Activated CD4-positive, alpha-beta T cell treated with anti-CD3 and anti-CD28 coated beads for 24 hours (primary cell): ENCODE measurements at places on chromosomes 6 and 20.

GRCh38 chr20:63473555-63474449, 1.3 kb upstream of the KCNQ2 start:
- DNase-seq = no peak

DNA sequence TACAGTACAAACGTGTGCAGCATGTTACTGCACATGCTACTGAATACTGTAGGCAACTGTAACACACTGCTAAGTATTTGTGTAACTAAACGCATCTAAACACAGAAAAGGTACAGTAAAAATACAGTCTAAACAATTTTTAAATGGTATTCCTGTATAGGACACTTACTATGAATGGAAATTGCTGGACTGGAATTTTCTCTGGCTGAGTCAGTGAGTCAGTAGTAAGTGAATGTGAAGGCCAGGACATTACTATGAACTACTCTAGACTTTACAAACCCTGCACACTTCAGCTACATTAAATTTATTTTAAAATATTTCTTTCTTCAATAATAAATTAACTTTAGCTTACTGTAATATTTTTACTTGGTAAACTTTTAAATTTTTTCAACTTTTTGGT, 225.0 kb upstream of the TENT5A start:
- DNase-seq = no peak

GRCh38 chr6:41167173-41167963, 4.5 kb upstream of the TREM2 start:
- no peak for DNase-seq

DNA sequence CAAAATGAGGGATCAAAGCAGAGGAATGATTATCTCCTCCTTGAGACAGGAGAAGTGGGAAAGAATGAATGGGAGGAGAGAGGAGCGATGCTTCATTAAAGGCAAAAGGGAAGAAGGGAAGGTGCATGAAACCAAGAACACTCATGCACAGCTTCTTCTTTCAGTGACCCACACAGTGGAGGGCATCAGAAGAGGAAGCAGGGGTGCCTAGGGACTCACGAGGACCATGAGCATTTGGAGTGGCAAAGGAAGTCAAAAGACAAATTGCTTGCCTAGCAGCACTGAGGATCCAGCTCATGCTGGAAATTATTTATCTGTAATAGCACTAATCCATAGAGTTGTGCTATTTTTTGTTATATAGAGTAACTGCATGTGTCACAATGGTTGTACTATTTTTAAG, 66.1 kb downstream of the SMLR1 start:
- DNase-seq = no peak

DNA sequence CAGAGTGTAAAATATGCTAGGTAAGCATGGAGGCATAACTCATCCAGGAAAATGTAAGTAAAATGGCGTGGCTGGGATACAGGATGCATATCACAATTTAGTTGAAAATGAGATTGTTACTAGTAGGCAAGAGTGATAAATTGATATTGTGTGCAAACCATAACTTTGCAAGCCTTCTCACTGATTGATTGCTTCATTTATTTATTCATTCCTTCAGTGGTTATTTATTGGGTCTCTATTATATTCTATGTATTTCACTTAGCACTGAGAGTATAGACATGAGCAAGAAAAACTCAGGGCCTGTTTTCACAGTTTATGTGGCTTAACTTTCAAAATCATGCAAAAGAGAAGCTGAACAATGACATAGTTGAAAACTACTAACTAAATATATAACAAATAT, 241.0 kb upstream of the EYS start:
- no peak for DNase-seq

GRCh38 chr6:148738946-148739821, 7.6 kb upstream of the UST start:
- no peak for DNase-seq

DNA sequence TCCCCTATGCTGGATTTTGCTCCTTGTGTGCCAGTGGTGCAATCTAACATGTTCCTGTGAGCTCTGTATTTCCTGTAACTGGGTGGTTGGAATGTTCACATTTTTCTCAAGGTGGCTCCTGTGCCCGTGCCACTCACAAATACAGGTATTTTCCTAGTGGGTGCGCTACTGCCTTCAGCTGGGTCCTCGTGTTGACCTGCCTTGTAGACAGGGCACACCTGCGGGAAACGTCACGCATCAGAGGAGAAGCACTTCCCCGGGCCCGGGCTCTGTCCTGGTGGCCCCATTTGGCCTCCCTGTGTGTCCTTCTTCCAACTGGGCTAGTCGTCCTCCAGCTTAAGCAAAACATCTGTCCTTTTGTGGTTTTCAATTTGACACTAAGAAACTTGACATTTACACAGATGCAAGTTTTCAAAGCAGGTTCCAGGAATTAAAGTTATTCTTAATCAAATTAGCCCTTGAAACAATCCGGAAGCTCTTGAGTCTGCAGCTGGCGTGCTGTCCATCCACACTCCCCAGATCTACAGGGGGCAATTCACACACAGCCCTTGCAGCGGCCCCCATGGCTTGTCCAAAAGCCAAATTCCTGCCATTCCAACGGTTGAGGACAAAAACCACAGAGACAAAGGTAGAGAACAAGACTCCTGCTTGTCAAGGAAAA, 275.1 kb downstream of the CDC5L start:
- no peak for DNase-seq

DNA sequence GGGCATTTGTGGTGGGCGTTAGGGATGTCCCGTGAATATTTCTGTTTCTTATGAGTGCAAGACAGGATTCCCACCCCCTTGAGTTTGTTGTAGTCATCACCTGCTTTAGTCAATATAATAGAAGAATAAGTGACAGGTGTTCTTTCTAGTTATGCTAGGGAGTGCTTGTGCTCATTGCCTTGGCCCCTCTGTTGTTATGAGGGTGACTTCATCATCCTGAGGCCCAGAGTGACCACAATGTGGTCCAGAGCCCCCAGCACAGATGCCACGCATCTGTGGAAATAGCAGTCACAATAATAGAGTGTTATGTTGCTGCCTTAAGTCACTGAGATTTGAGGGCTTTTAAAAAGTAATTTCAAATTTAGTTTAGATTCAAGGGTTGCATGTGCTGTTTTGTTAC, 42.4 kb downstream of the GGTLC1 start:
- DNase-seq = no peak

DNA sequence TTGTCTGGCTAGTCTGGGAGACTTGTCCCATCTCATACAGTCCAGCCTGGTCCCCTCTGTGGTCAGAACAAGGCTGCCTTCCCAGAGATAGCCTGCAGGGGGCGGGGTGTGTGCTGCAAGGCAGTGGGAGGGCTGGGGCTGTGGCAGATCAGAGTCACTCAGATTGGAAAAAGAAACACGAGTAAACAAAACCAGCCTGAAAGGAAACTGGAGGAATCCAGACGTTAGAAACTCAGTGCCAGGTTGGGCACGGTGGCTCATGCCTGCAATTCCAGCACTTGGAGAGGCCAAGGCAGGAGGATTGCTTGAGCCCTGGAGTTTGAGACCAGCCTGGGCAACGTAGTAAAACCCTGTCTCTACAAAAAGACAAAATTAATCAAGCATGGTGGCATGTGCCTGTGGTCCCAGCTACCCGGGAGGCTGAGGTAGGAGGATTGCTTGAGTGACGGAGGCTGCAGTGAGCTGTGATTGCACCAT, 20.2 kb downstream of the LEMD2 start:
- DNase-seq = peak; percentile 69

DNA sequence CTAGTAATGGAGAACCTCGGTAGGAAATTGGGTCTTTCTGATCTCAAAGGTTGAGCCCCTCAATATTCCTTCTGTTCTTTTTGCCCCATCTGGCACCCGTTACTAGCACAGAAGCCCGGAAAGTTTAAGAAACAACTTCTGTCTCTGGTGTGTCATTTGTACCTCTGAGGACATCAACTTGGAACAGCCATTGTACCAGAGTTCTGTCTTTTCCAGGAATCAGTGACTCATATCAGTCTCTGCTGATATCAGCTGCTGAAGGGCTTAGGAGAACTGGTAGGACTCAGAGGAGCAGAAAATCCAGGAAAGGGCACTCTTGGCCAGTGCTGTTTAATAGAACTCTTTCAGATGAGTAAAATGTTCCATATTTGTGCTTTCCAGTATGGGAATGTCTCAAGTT, 78.3 kb upstream of the CHD6 start:
- no peak for DNase-seq

DNA sequence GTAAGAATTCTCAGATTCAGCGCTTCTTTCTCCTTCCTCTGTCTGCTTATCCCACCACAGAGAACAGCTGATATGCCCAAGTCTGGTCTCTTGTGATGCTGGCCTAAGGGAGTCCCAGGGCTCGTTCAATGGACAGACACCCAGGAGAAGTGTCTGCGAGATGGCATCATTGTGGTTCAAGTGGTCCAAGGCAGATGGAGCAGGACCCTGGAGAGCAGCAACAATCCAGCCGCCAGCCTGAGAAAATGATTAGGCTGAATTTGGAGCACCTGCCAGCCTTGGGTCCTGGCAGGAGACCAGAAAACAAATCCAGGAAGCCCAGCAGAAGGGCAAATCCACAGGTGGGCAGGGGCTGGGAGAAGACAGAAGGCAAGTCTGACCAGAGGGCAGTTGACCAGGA, 145.8 kb downstream of the PTPRT start:
- DNase-seq = no peak

DNA sequence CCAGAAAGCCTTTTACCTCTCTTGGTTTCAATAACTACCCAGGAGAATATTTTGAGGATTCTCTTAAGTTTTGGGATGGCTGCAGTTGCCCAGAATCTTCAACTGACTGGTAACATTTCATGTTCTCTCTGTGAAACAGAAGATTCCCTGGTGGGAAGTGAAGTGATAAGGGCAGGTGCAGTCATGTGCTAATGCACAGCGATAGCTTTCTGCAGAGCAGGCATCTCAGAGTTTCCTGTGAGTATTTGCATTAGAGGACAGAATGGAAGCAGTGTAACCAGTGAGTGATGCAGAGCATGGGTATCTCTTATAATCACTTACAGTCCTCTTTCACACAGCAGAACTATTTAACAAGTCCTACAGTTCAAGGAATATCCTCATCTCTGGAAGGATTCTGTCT, 76.1 kb downstream of the HCRTR2 start:
- no peak for DNase-seq

DNA sequence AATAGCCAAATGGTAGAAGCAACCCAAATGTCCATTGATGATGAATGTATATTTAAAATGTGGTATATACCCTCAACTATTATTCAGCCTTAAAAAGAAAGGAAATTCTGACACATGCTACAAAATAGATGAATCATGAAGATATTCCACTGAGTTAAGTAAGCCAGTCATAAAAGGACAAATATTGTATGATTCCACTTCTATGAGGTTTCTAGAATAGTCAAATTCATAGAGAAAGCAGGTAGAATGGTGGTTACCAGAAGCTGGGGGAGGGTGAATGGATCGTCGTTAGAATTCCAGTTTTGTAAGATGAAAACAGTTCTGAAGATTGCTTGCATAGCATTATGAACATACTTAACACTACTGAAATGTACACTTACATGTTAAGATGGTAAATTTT, 214.3 kb upstream of the MYLIP start:
- DNase-seq = no peak

GRCh38 chr20:47865912-47866311, 80.6 kb upstream of the SULF2 start:
- DNase-seq = no peak

DNA sequence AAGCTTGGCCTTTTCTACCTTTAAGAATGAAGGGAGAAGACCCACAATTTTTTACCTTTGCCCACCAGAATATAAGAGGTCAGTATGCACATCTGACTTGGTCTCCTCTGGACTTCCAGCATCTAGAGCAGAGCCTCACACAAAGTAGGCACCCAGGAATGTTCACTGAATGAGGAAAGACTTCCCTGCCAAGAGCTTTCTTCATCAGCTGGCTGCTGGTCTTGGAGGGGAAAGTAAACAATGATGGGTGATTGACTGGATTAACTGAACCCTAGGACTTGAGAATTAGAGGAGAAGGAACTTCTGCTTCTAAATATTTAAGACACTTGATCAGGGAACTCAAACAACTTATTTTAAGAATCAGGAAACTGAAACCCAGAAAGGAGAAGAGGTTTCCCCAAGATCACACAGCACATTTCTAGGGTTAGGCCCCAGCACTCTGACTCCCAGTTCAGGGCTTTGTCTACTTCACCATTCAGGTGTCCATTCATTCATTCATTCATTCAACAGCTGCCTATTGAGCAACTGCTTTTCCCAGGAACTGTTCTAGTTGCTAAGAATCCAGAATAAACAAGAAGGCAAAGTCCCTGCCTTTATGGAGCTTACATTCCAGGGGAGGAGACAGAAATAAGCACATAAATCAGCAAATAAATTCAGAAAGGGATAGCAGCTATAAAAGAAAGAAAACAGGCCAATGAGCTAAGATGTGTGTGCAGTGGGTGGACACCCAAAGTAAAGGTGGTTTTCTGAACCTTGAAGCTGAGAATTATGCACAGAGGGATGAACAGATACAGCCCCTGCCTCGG, 216.9 kb upstream of the LRFN2 start:
- DNase-seq = no peak

DNA sequence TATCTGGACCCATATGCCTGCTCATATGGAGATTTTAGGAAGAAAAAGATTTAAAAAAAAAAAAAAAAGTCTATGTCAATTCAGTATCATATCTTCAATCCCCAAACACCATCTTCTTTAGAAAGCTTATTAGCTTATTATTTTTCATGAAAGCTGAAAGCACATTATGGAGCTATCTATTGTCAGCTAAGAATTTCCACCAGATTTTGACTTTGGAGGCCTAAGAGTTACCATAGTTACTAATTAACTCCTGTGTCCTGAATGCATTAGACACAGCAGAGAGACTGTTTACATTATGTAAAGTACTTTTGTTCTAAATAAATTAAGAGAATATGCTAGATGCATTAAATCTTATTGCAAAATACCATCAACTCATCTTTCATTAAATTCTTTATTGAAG, 255.5 kb upstream of the NRSN1 start:
- no peak for DNase-seq

DNA sequence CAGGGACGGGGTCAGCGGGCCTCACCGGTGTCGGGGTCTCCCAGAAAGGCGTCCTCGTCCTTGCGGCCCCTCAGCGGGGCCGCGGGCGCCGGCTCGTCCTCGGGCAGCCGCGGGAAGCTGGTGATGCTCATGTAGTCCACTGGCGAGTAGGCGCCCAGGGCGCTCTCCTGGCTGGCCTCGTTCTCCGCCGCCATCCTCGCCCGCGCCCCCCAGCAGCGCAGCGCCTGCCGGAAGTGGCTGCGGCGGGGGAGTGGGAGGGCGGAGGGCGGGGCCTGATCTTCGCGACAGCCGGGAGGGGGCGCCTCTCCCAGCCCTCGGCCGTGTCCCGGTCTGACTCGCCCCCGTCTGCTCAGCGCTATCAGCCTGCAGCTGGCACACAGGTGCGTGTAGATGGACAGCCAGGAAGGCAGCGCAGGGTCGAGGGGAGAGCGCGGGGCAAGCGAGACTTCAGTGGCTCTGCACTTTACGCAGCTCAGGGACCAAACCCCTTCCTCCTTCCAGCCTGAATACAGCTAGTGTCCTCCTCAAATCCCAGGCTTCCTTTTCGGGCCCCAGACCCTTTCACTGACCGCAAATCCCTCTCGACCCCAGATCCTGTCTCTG, at the start of gene GGT7:
Gene GGT7, minus strand, starts transcription at position 235 of the 603 bp plus-strand sequence. Its CDS starts 41 bp downstream, at position 194.
- peak; percentile 87 for DNase-seq

DNA sequence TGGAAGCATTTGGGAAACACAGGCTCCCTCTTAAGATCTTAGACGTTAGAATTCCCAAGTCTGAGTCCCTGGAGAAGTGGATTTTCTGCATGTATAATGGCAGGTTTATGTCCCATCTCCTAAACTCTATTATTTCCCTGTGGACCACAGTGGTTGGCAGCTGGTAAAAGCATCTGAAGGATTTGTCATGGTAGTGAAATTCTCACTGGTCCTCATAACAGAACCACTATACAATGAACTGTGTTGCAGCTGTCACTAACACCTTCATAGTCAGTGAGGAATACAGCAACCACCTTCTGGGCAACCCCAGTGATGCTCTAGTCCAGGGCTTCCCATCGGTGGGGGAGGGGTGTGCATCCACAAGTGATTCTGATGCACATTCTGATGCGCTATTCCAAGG, 396.9 kb downstream of the ZFAND3 start:
- no peak for DNase-seq
